ENCODE measurements at places on chromosomes 7 and 10.

GRCh38 chr7:127673902-127674301 lies 21.9 kb downstream of the SND1 start:
- DNase-seq: no peak

- no peak for DNase-seq
Measured at GRCh38 chr10:52029628-52030027, 284.5 kb upstream of the DKK1 start.

GRCh38 chr7:67724435-67724834 lies 727.8 kb downstream of the TYW1 start:
- DNase-seq: no peak

GRCh38 chr10:43437141-43437870 lies 395 bp downstream of the ZNF487 start:
- no peak for DNase-seq

GRCh38 chr7:41459623-41460261 lies 243.1 kb downstream of the INHBA start:
- no peak for DNase-seq

DNA sequence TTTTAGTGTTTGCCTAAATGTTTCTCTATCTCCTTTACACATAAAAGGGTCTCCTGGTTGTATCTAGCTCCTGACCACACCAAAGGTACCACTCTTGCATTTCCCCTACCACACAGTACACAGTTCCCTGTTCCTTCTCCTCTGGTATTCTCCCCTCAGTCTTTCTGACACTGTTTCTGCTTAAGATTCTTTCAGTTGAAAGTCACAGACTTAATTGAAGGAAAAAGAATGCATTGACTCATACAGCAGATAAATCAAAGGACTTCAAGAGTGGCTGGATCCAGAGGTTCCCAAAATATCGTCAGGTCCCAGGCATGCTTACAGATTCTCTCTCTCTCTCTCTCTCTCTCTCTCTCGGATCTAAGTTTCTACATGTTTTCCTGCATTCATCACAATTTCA lies 185.6 kb upstream of the LRGUK start:
- no peak for DNase-seq

DNA sequence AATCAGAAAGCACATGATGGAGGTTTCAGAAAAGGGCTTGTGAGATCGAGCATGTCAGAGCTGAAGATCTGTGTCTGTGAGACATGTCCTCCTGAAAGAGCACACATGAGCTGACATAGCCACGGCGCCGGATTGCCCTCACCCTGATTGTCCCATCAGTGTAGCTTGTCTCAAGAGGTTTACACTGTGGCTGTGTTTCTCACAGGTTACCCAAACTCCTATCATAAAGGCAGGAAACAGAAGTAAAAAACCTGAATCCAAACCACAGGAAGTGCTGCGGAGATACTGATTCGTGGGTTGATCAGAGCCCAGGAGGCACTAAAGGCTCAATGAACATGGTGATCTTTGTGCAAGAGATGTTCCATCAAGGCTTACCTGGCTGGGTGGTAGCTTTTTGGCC lies 3.9 kb upstream of the ATP6V0E2 start:
- DNase-seq: no peak

DNA sequence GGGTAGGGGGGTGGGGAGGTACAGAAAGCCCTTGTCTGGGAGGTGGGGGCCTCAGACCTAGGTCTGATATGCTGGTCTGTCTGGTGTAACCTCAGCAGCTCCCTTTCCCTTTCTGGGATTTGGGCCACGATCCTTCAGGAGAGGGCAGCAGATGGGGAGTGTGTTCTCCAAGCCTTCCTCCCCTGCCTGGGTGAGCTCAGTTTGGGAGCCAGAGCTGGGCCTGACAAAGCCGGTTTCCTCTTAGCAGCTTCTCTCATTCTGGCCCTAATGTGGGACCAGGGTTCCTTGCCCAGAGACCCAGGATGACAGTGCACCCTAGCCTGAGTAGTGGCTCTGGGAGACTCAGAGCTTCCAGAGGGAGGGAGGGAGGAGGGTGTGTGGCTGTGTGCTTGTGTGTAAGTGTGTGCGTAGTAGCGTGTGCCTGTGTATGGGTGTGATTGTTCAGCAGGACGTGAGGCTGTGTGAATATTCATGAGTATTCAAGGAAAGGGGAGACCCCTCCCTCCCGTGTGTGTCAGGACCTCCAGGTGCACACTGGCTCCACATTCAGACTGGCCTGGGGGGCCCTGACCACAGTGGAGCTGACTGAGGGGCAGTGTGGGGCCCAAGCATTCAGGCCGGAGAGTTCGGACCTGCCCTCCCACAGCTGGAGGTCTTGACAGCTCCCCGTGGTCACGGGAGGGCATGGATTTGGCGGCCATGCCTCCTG lies 96.5 kb downstream of the ZMIZ1 start:
- DNase-seq: no peak

GRCh38 chr10:35633006-35633980 lies 8.8 kb downstream of the FZD8 start:
- no peak for DNase-seq

DNA sequence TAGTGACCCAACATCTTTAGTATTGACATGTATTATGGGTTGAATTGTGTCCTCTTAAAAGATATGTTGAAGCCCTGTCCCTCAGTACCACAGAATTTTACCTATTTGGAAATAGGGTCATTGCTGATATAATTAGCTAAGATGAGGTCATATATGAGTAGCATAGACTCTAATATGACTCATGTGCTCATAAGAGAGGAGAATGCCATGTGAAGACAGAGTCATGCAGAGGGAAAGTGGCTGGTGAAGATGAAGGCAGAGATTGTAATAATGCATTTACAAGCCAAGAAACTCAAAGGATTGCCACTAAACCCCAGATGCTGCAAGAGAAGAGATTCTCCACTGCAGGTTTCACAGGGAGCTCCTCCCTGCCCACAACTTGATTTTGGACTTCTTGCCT lies 496.4 kb downstream of the KIF20B start:
- DNase-seq: no peak

DNA sequence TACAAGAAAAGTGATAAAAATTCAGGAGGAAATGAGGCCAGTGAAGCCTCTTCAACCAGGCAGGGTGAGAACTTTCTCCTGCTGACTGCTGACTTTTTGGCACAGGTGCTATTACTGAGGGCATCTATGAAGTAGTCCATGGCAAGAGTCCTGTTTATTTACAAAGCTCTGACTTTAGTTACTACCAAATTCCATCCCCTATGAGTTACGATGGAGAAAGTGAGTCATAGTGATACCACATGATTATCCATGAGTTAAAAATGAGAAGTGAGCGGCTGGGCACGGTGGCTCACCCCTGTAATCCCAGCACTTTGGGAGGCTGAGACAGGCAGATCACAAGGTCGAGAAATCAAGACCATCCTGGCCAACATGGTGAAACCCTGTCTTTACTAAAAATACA lies 19.9 kb downstream of the CCDC3 start:
- no peak for DNase-seq

GRCh38 chr7:27187475-27188385 lies 2.7 kb upstream of the HOXA11 start:
- DNase-seq: no peak

- DNase-seq: no peak
Measured at GRCh38 chr10:102744374-102745051, 765 bp downstream of the WBP1L start.

DNA sequence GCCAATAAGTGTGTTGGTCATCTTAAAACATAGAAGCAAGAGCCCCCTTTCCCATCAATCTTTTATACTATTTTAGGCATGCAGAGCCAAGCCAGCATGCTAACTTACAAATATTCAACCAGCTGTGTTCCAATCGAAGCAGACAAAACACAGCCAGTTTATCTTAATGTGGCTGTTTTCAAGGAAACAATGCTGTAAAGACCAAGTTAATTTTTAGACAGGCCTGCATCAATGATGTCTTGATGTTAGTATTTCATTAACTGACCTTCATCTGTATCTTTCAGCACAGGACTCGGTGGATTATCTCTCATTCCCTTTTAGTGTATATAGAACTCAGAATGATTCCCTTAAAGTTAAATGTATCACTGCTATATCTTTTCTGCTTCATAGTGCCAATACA lies 262.0 kb upstream of the ZWINT start:
- DNase-seq: no peak

DNA sequence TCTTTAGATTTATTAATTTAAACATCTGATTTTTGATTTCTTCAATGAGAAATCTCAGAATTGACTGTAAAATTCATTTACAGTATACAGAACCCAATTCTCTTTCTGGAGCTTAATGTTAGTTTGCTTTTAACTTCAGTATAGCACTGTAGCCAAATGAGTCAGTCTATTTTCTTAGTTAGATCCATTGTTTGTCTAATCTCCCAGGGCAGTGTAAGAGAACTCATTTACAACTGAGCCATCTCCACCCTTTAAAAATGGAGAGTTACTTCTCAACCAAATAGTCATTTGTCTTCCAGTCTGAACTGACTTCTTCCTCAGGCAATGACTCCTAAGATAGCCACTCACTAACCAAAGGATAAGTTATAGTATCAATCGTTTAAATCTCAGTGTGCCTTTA lies 3.0 kb upstream of the WNT2 start:
- DNase-seq: no peak

DNA sequence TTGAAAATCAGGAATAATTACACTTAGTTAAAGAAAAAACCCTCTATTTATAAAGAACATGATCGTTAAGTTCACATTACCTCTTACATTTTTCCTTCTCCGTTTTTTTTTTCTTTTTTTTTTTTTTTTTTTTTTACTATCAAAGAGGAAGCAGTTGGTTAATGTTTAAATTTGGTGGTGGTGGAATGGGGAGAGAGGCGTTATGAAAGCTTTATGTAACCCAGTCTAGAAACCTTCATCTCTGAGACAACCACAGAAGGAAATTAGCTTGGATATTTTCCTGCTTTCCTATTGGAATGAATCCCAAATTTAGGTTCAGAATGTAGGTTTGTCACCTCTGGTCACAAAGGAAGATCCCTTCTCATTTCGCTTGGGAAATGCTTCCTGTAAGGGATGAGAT lies 31.5 kb upstream of the LHFPL3 start:
- DNase-seq: no peak

- DNase-seq: no peak
Measured at GRCh38 chr7:84248267-84248666, 53.7 kb upstream of the SEMA3A start.

- no peak for DNase-seq
Measured at GRCh38 chr10:129472696-129473555, 5.9 kb downstream of the MGMT start.

- no peak for DNase-seq
Measured at GRCh38 chr7:81158189-81158588, 239.3 kb upstream of the SEMA3C start.

DNA sequence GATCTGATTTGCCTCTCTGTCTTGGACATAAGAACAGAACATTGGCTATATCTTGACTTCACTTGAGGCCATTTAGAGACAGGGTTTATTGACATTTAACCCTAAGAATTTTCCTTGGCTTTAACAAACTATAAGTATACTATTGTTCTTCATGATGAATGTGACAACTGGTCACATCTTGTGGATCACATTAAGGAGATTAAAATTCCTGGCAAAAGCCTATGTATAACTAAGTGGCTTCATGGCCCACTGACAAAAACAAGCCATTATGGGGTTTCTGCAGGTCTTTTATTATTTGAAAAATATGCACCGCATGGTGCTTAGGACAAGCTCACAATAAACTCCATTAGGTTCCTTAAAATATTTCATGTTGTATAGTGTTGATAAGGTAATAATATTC lies 54.8 kb downstream of the THNSL1 start:
- no peak for DNase-seq
